ENCODE measurements at places on chromosomes 1 and 21.

DNA sequence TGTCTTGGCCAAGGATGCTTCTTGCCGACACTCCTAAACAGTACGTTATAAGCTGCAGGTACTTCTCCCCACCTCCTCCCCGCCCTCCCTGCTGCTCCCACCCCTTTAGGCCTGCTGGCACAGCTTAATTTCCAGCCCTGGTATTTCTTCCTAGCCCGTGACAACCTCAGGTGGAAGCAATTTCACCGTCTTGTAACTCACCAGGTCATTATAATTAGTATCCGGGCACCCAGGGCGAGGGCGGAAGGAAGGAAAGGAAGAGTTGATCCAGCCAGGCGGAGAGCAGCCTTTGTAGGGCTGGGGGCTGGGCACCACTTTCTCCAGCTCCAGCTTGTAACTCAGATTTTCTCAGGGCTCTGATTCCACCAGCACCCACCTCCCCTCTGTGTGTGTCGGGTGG lies 153.5 kb upstream of the CSF3R start:
- no peak for DNase-seq

- no peak for DNase-seq
Measured at GRCh38 chr21:42234464-42235241, 15.7 kb downstream of the ABCG1 start.

DNA sequence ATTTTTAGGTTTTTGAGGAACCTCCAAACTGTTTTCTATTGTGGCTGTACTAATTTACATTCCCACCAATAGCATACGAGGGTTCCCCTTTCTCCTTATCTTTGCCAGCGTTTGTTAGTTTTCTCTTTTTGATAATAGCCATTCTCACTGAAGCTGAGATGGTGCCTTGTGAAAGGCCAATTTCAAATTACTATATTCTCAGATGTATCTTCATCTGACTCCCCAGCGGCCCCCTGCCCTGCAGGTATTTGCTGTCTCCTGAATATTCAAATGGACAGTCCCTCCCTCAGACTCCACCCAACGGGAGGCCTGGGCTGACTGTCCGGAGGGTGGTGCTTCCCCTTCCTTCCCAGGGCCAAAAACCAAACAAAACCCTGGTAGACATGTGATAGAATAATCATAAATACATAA lies 33.5 kb upstream of the TARBP1 start:
- no peak for DNase-seq

GRCh38 chr1:232635778-232636356 lies 5.9 kb upstream of the SIPA1L2 start:
- DNase-seq, result no peak

DNA sequence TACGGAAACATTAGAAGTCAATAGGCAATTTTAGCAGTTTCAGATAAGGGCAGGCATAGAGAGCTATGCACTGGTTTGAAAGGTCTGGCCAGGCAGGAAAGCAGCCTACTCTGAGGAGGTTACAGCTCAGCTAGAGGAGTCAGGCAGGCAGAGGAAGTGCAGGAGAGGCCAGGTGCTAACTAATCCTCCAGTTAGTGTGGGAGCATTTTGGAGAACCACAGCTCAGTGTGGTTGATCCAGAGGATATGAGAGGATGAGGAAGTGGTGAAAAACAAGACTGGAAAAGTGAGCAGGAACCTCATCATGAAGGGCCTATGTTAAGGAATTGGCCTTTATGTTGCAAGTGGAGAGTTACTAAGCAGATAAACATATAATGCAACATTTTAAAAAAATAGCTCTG lies 282.4 kb upstream of the SGIP1 start:
- no peak for DNase-seq

Measured in stimulated activated CD8-positive, alpha-beta memory T cell treated with anti-CD3 and anti-CD28 coated beads, Interleukin-2, amount 100 ng/mL, for 1 hour (primary cell).